Right forelimb (tissue), 1 donor: ENCODE measurements at places on chromosomes 2 and 18.

GRCh38 chr2:60549238-60549927 is 4.1 kb downstream of the BCL11A start:
- DNase-seq, result peak; percentile 79

GRCh38 chr2:57740891-57741290 is 305.7 kb upstream of the VRK2 start:
- no peak for DNase-seq

GRCh38 chr2:150552041-150552820 is 64.8 kb upstream of the RND3 start:
- DNase-seq, result no peak

DNA sequence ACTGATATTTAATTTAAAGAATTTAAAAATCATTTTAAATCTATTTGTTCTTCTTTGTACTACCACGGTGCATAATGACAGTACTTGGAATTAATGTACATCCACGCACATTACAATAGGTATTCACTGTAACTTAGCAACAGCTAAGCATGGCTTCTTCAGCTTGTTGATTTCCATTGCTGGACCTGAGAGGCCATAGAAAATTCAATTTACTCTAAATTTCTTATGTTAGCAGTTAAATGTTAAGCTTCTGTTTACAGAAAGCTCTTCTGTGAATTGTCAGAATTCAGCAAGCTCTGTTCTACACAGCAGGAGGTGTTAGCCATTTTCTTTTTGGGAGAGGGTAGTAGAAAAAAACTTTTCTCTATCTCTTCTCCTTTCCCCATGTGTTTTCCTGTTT is 1149.3 kb upstream of the CDH2 start:
- no peak for DNase-seq

GRCh38 chr2:42191285-42192009 is 22.3 kb downstream of the EML4 start:
- no peak for DNase-seq

GRCh38 chr2:226184940-226185615 is 614.5 kb downstream of the IRS1 start:
- peak; percentile 83 for DNase-seq

- no peak for DNase-seq
Observed at GRCh38 chr2:100207411-100207885, 65.1 kb upstream of the AFF3 start.

- DNase-seq, result no peak
Observed at GRCh38 chr18:24868311-24868710, 407.9 kb downstream of the HRH4 start.

- DNase-seq, result peak; percentile 89
Observed at GRCh38 chr2:95345563-95346230, 48.5 kb downstream of the KCNIP3 start.

DNA sequence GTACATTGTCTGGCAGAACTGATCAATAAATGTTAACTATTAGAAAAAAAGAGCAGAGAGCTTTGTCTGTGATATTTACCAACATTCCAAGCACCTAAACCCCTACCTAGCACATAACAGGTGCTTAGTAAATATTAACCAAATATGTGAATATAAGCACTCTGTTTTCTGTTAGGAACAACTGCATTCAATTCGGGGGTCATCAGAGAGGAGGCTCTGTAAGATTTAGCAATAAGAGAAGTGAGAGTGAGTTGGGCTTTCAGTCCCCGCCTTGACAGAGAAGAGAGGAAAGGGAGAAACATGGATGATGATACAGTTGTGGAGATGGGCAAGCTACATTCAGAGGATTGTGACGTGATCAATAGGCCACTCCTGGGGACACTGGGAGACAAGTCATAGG is 47.7 kb downstream of the MYOM1 start:
- DNase-seq, result no peak
